ENCODE measurements at places on chromosomes 11 and 22.

DNA sequence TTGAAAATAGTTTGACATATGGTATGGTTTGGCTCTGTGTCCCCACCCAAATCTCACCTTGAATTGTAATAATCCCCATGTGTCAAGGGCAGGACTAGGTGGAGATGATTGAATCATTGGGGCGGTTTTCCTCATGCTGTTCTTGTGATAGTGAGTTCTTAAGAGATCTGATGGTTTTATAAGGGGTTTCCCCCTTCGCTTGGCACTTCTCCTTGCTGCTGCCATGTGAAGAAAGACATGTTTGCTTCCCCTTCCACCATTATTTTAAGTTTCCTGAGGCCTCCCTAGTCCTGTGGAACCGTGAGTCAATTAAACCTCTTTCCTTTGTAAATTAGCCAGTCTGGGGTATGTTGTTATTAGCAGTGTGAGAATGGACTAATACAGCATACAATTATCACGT, 7.7 kb downstream of the KCTD21 start:
- DNase-seq = no peak

- no peak for DNase-seq
These were observed 9.4 kb downstream of the DIXDC1 start for GRCh38 chr11:111946499-111946898.

- no peak for DNase-seq
These were observed 15.6 kb upstream of the UCP3 start for GRCh38 chr11:74024261-74025029.

DNA sequence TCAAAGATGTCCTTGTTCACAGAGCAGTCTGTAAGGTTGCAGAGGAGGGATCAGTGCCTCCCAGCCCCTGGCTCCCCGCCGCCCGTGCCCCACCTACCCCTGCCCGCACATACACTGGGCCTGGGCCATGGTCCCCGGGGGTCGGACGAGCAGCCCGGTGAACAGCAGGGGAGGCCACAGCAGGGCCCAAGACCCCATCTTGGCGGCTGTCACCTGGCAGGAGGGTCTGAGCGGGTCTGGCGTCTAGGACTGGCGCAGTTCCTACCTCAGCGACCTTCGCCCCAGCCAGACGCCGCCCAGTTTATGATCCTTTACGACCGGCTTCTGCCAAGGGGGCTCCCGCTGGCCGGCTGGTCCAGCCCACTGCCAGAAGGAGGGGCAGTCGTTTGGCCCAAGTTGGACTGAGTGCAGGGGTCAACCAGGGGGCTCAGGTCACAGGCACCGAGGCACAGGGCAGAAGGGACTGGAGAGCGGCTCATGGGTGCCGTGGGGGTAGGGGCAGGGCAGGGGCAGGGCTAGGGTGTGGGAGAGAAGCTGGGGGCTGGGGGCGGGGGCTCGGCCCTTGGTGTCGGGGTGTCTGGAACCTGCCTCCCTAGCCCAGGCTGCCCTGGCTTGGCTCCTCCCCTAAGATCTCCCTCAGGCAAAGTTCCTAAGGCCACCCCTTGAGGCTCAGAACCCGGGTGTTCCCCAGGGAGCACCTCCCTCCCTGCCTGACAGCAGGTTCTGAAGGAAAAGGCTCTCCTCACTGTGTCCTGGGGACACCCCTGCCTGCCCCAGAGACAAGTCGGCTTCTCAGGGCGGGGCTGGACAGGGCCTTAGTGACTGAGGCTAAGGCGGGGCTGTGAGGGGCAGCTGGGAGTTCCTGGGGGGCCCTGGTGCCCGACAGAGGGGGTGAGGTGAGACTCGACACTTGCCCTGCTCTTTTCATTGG, at the start of gene CDHR5:
Gene CDHR5 (minus strand): TSS at position 251 of the 931 bp plus-strand sequence. CDS start 53 bp downstream, at position 198.
- no peak for DNase-seq

DNA sequence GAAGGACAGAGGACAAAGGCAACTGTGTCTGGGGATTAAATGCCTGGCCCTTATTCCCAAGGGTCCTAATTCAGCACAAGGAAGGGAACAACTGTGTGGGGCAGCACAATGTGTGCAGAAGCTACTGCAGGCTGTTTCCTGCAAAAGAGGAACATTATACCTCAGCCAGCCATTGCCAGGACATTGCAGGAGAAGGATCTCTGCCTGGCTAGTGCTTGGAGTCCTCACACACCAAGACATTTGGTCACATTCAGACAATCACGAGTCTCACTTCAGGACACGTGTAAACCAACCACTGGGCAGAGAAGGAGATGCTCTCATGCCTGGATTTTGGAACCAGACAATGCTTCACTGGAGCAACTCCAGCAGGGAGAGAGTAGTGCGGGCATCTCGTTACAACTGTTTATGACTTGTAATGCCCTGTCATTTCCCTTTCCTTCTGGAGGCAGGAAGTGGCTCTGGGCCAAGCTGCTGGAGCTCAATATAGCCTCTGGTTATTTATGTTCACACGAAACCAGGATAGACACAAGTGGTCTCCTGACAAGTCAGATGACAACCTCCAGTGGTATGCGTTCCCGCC, 23.9 kb upstream of the ZC3H12C start:
- no peak for DNase-seq

DNA sequence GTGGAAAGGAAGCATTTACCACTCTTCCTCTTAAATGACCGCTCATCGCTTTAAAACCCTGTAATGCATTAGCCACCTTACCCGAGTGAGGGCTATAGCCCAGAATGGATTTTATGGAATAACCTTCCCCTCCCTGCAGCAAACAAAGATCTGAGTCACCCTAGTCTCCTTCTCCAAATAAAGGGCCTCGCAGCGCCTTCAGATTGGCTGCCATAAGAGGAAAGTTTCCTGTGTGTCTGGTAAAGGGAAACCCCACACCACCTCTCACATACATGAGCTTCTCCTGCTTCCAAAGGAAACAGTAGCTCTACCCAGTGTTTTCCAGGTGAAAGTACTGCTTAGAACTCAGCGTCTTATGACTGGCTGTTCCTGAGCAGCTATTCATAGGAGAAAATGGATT, 47.8 kb downstream of the PPP2R1B start:
- no peak for DNase-seq

GRCh38 chr11:120344302-120345004, 8.2 kb downstream of the ARHGEF12 start:
- no peak for DNase-seq

DNA sequence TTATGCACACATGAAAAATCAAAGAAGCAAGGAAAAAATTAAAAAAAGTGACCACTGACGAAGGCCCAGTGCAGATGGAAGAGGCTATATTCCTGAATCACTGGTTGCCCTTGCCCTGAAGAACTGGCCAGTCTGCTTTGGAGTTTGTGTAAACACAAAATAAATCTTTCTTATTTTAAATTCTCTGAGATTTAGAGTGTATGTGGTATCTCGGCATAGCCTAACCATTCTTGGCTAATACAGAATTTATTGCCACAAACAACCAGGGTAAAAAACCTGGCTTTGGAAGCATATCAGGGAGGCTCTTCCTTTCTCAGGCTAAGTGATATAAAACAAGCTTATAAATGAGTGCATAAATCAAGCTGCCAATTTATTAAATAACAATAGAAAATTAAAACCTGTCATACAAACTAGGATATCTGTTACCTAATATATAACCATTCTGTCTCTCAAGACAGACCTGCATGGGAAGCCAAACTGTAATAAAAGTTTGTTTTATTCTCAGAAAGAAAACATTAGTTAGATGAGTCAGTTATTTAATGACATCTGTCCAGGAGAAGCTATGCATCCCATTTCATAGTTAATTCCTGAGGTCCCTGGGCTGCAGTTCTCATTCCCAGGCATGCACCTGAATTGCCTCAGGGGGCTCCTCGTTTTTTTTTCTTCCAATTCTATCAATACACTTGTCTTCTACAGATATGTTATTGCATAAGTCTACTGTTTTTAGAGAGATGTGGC, 6.1 kb upstream of the TMEM135 start:
- no peak for DNase-seq

DNA sequence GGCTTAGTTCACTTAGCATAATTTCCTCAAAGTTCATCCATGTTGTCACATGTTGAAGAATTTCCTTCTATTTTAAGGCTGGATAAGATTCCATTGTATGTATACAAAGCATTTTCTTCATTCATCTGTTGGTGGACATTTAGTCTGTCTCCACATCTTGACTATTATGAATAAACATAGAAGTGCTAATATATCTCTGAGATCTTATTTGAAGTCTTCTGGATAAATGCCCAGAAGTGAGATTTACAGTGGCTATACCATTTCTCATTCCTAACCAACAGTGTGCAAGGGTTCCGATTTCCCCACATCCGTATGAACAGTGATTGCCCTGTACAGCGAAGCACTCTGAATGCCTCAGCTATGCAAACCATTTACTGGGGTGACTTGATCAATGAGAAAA, 6.6 kb upstream of the ZFTA start:
- no peak for DNase-seq

- no peak for DNase-seq
These were observed 72.4 kb upstream of the BIRC3 start for GRCh38 chr11:102244681-102245409.

- DNase-seq = no peak
These were observed 57.8 kb upstream of the ARHGAP32 start for GRCh38 chr11:129249923-129250322.

DNA sequence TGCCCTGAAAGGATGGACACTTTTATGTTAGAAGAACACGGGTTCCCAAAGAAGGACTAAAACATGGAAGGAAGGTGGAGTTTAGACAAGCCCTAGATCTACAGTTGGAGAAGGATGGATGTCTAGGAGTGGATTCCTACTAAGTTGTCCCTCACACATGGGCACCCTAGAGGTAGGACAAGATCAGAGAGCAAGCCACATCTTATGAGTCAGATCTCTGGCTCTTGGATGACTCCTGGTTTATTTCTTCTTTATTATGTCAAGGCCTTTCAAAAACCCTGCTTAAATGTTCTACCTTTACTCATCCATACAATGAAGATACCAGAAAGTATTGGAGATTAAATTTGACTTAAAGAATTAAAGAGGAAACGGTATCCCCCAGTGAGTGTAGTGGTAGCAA, 34.4 kb downstream of the PRCP start:
- no peak for DNase-seq
